ENCODE measurements at places on chromosomes 4 and X.

GRCh38 chr4:55409468-55410171 is 13.9 kb downstream of the TMEM165 start:
- DNase-seq: no peak

DNA sequence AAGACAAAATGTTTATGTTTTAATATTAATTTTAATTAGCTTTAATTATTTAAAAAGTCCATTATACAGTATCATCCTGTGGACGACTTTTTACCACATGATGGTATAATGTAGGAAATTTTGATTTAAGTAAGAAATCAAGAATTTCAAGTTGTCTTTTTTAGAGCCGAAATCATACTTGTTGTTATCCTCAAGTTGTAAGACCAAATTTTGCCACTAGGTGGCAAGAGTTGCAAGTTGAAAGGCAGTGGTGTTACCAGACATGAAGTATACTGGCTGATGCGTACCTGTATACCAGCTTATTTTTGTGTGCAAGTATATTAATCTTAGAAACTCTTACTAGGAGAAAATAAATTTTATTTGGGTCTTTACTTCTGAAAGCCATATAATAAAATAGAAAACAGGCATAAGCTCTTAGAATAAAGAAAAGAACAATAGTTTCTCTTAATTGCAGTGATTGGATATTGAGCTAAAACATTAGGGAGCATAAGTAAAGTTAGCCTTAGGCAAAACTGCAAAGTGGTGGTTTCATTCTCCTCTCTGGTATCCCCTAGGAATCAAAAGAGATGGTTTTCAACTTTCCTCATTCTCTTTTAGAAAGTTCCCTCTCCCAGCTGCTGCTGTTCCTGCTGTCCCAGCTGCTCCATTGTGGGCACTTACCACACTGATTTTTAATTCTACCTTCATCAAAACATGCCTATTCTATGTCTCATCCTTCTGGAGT is 118.0 kb upstream of the WDFY3 start:
- DNase-seq: no peak

DNA sequence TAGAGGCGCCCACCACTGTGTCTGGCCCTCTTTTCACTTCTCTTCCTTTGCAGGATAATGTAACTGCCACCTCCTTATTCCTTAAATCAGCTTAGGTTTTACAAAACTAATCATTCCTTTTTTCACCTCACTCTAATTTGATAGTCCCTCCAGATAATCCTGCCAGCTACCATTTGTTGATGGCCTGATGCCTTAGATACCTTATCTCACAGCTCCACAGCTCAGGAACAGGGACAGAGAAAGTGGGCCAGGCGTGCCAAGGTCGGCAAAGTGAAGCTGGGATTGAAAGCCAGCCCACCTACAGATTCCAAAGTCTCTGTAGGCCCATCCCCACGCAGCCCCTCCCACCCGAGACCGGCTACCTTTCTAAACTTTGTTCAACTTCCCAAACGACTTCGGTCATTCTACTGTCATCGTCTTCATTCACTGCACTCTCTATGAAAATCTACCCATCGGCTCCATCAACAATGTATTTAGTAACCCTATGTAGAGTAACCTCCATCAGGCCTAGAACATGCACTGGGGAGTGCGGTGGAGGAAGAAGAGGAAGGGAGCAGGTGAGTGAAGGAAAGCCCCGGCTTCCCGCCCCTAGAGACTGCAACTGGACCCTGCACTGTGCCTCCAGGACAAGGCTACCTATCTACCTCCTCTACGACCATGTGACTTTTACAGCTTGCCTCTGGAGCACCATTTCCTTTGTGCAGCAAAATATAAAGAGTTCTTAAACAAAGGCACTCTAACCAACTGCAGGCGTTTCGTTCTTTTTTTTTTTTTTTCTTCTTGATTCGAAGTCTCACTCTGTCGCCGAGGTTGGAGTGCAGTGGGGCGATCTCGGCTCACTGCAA is 1.5 kb downstream of the CASP6 start:
- no peak for DNase-seq

DNA sequence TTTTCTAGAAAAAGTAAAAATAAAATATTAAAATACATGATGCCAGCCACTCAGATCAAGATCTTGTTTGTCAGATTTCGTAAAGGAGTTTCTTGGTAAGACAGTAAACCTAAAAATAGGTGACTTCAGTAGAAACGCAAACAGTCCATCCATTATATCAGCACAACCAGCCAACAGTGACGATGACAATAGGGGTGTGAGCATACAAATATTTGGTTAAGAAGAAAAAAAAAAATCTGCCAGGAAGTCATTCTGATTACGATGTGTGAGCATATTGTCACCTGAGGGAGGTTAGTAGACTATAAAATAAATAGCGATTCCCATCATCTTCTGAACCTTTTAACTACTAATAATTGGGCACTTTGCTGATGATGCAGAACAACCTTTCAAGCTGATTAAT is 37.6 kb downstream of the SLC7A11 start:
- DNase-seq: peak; percentile 74

DNA sequence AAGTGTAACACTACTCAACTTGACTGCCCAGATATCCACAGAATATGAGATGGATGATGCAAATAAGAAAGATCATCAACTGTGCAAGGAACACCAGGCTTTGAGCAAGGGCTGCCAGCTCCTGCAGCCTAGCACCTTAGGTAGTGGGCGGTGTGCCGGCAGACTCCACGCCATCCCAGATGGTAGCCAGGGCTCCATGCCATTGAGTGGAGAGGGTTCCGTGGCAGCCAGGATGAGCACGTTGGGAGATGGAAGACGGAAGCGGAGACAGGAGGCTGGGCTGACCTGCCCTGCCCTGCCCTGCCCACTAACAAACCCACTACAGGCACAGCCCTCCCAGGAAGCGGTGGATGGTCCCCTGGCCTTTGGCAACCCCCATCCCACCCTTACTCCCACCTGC is 51.9 kb downstream of the TMPRSS11F start:
- DNase-seq: no peak

DNA sequence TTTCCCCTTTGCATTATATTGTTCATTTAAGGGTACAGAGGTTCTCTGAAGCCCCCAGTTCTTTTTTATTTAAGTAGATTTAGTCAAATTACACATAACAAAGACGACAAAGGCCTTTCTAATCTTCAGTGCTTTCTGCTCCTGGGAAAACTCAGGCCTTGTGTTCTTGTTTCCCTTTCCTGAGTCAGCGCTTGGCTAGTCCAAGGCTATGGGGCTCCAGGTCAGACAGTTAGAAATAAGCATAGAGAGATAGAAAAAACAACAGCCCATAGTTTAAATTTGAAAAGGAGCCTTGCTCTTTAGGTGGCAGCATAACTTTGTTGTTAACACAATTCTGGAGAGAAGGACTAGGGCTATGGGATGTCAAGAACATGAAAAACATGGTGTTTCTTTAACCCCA is 97.3 kb downstream of the PPP1R2C start:
- DNase-seq: no peak

GRCh38 chrX:45743081-45743533 is 542.4 kb upstream of the DIPK2B start:
- no peak for DNase-seq

DNA sequence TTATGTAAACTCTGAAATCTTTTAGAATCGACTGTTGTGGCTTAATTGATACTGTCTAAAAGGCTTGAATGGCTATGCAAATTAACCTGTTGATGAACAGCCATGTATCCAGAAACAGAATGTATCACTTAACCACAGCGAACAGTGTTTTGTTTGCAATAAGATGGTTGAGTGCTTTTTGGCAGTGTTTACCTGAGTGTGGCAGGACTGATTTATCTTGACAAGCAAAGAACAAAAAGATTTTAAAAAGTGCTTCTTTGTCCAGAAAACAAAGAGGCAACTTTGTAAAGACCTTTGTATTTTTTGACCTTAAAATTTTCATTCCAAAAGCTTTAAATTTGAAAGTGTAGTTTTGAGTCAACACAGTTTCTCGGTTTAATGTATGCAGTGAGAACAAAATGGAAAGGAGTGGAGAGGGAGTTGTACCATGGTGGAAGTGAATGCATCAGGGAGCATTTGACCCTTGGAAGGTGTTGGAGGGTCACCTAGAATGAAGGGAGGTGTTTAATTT is 18.0 kb downstream of the ARHGAP10 start:
- DNase-seq: peak; percentile 22

- DNase-seq: no peak
These were observed 80.5 kb downstream of the ZNF330 start for GRCh38 chr4:141301216-141301615.

- DNase-seq: no peak
These were observed 62.4 kb downstream of the ANAPC10 start for GRCh38 chr4:145035494-145036136.

GRCh38 chr4:2168469-2169319 is 73.2 kb downstream of the HAUS3 start:
- DNase-seq: no peak

GRCh38 chrX:113868177-113868576 is 715.7 kb upstream of the HTR2C start:
- no peak for DNase-seq

GRCh38 chrX:48465336-48465933 is 4.6 kb downstream of the SLC38A5 start:
- no peak for DNase-seq

- no peak for DNase-seq
These were observed 129.8 kb downstream of the GPR143 start for GRCh38 chrX:9635803-9636202.

GRCh38 chrX:136662104-136662503 is 14.1 kb downstream of the CD40LG start:
- DNase-seq: no peak

GRCh38 chr4:5626913-5627312 is 81.4 kb downstream of the EVC2 start:
- no peak for DNase-seq

DNA sequence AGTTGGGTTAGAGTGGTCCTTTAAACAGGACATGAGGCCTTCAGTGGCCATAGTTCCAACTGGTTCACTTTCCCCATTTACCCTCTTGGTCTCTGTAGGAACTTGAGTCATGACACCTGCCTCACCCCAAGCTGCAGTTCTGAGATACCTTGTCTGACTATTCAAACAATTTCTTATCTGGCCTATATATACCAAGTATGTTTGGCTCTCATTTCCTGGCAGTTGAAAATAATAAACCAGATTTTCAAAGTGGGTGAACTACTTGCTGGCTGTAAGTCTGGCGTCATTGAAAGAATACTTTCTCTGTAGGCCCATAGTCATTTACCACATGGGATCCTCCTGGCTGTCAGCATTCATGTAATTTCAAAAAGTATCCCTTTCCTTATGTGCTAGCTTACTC is 228.8 kb downstream of the SHROOM3 start:
- DNase-seq: no peak

- no peak for DNase-seq
These were observed 102.1 kb upstream of the LNX1 start for GRCh38 chr4:53693408-53693807.

GRCh38 chrX:133399411-133399810 is 15.9 kb downstream of the GPC4 start:
- no peak for DNase-seq

DNA sequence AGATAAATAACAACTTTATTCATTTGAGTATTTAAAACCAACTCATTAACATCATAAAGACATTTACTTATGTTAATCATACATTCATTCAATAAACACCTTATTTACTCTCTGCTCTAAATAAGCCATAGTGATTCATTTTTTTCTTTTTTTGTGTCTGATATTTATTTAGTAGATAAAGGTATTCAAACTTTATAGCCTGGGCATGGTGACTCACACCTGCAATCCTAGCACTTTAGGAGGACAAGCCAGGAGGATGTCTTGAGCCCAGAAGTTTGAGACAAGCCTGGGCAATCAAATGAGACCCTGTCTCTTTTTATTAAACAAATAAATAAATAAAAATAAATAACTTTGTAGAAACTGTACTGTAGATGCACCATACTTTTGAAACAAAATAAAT is 771.3 kb upstream of the PCDH7 start:
- no peak for DNase-seq

DNA sequence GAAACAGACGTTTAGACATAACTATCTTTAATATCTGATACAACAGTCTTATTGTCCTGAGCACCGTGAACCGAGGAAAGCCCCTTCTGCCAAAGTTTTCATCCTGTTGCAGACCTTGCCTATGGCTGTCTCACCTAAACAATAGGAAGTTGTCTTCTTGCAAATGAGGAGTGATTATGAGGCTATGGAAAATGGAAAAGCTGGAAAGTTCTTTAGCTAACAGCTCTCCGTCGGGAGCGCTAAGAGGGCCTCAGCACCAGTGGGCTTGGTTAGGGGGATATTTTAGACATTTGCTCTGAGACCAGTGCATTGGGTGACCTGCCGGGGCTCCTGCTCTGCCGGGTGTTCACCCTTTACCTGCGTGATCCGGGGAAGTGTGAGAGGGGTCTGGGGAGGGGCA is 28.4 kb downstream of the TMEM131L start:
- DNase-seq: no peak

- no peak for DNase-seq
These were observed 426.8 kb downstream of the HNRNPD start for GRCh38 chr4:81946996-81947395.

GRCh38 chr4:73213916-73214653 is 44.5 kb downstream of the ANKRD17 start:
- DNase-seq: no peak

DNA sequence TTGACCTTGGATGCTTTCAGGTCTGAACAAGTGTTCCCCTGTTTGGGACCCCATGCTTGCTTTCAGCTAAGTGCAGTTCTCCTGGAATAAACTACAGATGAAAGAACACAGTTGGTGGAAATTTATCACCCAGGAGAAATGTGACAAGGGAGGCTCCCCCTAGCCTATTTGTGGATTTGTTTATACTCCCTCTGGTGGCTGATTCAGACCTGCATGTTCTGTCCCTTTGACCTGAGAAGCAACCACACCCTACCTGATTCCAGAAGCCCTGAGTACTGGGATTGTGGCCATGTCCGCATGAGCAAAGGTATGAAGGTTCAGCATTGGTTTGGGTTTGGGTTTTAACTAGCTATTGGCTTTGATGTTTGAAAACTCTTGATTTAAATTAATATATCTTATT is 440.9 kb downstream of the MID1IP1 start:
- DNase-seq: no peak

DNA sequence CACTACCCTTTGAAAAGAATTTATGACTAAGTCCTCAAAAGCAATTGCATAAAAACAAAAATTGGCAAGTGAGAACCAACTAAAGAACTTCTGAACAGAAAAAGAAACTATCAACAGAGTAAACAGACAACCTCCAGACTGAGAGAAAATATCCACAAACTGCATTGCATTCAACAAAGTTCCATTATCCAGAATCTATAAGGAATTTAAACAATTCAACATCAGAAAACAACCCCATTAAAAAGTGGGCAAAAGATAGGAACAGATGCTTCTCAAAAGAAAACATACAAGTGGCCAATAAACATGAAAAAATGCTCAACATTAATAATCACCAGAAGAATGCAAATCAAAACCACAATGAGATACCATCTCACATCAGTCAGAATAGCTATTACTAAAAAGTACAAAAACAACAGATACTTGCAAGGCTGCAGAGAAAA is 130.2 kb downstream of the GASK1B start:
- no peak for DNase-seq

Measured in NCI-H2081 treated with DMSO at 0.1 percent for 48 hours (cell line).